ENCODE measurements at places on chromosomes 16 and 17.

- no peak for DNase-seq
Observed at GRCh38 chr16:78389009-78389498, 289.6 kb downstream of the WWOX start.

GRCh38 chr17:15260376-15261257, 4.5 kb downstream of the PMP22 start:
- peak; percentile 57 for DNase-seq

DNA sequence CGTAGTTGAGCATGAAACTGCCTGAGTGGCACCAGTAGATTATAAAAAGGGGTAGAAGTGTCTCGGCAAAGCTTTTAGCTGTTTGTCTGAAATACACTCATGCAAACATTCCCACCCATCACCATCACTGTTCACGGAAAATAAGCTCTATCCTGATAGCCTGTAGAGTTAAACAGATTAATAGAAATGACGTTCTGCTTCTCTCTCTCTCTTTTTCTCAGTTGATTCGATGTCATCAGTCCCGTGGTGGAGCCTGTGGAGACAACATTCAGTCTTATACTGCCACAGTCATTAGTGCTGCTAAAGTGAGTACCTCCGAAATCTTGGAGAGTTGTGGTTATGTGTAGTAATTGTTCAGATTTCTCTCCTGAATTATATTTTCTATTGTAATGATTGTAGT, 224.7 kb downstream of the BCAS3 start:
- no peak for DNase-seq

- no peak for DNase-seq
Observed at GRCh38 chr16:69419956-69420355, 4.5 kb upstream of the CYB5B start.

Measured in SW480 (cell line).